ENCODE measurements at places on chromosomes 2 and 18.

GRCh38 chr2:189679226-189679625, 4.8 kb downstream of the ANKAR start:
- DNase-seq = no peak

DNA sequence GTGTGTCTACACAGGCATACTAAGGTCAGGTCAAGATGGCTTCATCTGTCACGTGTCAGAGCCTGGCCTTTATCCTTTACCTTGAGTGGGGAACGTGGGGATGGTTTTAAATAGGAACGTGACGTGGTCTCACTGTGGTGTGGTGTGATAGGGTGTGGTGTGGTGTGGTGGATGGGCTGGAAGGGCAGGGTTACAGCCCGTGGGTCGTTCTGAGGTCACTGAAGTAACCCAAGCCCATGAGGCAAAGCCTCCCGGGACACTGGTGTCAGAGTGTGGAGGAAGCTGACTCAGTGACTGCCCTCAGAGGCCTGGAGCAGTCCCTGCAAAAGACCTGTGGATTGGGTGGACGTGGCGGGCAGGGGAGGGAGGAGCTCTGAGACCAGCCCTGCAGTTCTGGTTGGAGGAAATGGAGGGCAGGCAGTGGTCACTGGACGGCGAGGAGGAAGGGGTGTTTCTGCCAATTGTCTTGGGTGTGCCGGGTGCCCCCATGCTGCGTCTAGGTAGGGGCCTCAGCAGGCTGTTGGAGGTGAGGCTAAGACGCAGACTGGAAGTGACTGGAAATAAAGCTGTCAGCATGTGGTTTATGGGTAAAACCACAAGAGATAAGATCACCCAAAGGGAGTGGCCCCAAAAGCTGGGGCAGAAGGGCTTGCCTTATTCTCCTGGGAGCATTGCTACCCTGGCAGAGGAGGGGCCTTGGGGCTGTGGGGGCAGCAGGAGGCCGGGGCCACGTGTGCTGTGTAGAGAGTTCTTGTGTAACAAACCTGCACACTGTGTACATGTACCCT, 84.8 kb downstream of the SH3RF3 start:
- DNase-seq = peak; percentile 39

DNA sequence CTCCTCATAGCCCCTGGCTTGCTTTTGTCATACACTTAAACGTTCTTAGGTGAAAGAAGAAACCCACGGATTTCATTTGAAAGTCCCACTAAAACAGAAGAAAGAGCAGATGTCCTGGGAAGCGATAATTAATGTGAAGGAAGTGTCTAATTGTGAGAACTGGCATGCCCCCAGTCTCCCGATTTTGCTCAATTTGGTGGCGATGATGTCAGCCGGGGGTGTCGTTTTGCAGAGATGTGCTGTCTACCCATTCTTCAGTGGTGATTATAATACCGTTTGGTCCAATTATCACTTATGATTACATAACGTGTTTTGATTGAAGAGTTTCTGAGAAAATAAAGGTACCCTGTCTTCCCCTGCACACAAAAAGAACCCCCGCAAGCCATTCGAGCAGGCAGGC, 103.1 kb downstream of the RTN4 start:
- DNase-seq = no peak

DNA sequence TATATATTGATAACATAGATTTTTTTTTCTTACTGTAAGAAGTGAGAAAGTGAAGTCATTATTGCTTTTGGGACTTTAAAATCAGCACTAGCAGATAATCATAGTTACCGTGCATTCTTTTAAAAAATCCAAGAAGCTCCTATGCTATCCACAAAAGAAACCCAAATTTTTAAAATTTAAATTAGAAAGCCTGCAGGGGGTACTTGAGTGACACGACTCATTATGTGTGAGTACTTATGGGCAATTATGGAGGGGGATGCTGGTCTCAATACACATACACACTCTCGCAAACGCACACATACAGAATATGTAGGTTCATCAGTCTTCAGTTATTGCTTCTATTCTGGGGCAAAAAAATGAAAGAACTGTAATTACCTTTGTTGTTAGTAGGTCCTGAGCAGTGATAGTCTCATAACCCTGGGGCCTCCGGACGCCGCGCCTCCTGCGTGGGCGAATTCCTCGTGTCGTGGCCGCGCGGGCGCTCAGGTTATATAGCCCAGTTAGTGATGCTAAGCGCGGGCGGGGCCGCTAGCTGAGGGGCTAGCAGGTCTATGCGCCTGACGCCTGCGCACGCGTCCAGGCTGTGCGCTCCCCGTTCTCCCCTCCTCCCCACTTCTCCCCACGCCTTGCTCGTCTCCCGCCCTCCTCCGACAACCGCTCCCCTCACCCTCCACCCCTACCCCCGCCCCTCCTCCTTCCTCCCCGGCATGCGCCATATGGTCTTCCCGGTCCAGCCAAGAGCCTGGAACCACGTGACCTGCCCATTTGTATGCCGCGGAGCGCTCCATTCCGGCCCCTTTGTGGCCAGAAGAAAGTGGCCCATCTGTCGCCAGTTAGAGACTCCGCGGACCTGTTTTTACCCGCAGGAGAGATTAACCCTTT, at the start of gene NEUROD1:
Gene NEUROD1 (minus strand): TSS at position 463 of the 882 bp plus-strand sequence. CDS start 1,657 bp downstream, outside the sequence.
- DNase-seq = peak; percentile 21

DNA sequence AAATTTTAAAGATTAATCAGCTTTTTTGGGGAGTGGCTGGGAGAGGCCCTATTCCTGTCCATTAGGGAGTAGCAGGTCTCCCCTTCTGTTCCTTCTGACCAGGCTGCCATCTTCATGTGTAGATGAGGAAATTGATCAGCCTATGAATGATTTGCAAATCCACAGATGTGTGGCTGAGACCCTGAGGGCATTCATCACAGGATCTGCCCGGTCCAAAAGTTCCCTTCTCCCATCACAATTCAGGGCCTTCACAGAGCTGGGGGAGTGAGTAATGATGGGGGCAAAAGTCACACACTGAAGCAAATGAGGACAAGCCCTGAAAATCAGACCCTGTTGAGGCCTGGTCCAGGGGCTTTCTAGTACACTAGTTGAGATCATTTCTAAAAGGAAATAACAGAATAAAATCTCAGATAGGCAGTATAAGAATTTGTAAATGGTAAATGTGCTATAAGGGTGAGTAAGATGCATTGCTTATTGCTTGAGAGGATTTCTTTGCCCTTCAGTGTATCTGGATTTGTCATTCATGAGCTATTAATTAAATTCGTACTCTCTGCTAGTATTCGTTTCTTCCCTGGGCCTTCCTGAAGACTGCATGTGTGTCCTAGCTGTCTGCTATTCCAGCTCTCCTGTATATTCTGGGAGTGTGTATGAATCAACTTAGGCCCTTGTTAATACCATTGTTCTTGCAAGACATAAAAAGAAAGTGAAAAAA, 53.2 kb downstream of the SETBP1 start:
- DNase-seq = no peak

GRCh38 chr2:240140920-240141319, 462 bp upstream of the OTOS start:
- no peak for DNase-seq

DNA sequence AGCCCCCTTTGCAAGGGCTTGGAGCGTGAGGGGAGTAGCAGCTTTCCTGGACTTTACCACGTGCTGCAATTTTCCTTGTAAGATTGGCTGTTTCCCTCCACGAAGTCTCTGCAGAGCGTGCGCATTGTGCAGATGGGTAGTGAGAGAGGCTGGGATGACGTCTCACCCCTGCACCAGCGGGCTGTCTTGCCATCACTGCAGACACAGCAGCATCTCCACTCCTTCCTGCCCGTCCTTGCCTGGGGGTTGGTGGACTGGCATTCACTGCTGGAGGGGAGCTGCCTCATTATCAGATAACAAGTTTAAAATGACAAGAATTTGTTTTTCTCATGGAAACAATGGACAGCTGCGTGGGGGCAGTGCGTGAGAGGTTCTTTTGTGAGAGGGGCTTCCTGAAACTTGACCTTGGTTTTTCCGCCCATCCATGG, 45.3 kb upstream of the HS6ST1 start:
- no peak for DNase-seq

DNA sequence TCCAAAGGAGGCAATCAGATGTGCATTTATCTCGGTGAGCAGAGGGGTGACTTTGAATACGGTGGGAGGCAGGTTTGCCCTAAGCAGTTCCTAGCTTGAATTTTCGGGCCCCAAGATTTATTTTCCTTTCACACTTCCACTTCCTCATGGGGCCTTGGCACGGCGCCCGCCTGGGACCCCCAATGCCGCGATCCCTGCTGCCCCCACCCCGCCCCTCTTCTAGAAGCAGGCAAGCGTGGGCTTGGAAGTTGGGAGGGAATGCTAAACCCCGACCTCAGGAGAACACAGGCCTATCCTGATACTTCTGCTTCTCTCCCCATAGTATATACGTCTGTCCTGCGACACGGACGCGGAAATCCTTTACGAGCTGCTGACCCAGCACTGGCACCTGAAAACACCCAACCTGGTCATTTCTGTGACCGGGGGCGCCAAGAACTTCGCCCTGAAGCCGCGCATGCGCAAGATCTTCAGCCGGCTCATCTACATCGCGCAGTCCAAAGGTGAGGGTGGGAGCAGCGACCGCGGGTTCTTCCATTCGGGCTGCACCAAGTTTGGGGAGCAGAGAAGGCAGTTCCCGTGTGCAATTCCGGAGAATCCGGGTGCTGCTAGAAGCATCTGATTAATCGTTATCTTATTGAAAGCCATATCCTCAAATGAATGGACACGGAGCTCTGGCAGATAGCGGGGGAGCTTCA, 21.6 kb downstream of the TRPM8 start:
- no peak for DNase-seq

GRCh38 chr18:46622999-46623398, 34.0 kb downstream of the LOXHD1 start:
- no peak for DNase-seq

DNA sequence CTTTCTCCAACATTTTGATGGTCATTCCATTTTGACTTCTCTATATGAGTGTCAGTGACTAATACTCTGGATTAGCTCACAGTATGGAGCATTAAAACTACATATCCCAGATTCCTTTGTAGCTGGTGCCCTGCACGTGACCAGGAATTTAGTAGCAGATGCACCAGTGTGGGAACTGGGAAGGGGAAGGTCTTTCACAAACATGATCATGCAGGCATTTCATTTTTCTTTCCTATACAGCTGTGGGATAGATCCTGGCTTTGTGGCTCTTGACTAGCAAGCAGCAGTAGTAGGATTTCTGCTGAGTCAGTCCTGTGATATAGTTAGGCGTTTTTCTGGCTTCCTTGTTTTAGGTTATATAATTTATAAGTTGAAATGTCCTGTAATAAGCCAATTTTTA, 971.0 kb upstream of the CDH2 start:
- DNase-seq = no peak

GRCh38 chr2:5978131-5978751, 286.1 kb downstream of the SOX11 start:
- DNase-seq = peak; percentile 1

- no peak for DNase-seq
These were observed 7.5 kb downstream of the SLC9A4 start for GRCh38 chr2:102480285-102481195.

DNA sequence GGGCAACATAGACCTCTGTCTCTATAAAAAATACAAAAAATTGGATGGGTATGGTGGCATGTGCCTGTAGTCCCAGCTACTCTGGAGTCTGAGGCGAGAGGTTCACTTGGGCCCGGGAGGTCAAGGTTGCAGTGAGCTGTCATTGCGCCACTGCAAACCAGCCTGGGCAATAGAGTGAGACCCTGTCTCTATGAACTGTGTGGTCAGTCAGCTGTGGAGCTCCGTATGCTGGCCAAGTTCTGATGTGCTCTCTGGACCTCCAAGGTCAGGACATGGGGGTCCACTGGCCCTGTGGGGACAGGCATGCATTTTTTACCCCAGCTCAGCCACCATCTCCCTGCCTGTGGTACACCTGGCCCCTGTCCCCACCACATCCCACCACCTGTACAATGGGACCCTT, 71.6 kb downstream of the TMEM131 start:
- no peak for DNase-seq

GRCh38 chr2:105674859-105675541, 69.7 kb upstream of the NCK2 start:
- DNase-seq = no peak

- DNase-seq = no peak
These were observed 152.6 kb downstream of the EXOC6B start for GRCh38 chr2:72673279-72673678.

- no peak for DNase-seq
These were observed 114.1 kb downstream of the ZBTB7C start for GRCh38 chr18:48294899-48295585.

GRCh38 chr2:203973676-203974075, 37.1 kb downstream of the ICOS start:
- DNase-seq = no peak

DNA sequence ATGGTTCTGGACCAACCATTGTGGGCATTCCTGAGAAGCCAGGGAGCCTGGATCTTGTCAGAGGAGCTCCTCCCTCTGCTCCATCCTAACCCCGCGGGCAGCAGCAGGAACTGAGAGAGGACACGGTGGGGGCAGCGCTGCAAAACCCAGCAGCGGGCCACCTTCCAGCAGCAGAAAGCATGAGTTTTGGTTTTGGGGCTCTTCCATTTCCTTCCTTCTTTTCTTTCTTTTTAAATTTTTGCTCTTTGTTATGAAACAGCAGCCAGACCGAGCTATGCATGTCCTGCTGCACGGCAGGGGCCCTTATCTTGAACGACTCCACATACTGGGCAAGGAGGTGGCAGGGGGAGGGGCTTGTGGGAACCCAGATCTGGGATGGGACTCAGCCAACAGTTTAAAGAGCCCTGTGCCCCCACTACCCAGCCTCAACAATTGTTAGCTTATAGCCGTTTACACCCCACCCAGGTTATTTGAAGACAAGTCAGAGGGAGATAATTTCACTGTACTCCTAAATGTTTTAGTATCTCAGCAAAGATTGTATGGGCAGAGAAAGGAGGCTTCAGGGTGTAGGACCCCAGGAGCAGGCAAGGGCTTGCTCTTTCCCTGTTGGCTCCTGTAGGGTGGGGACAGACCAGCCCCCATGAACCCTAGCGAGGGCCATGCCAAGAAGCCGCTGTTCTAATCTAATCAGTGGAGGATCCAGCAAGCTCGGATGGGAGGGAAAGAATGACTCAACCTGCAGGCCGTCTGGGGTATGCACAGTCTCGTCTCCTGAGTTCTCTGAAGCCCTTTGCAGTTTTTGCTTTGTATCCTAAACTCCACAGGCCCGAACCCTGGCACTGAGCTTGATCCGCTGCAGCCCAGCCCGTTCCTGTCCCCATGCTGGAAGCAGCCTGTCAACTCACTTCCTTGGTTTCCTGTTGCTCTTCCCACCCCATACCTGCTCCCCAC, 75.3 kb downstream of the LRRFIP1 start:
- DNase-seq = no peak

DNA sequence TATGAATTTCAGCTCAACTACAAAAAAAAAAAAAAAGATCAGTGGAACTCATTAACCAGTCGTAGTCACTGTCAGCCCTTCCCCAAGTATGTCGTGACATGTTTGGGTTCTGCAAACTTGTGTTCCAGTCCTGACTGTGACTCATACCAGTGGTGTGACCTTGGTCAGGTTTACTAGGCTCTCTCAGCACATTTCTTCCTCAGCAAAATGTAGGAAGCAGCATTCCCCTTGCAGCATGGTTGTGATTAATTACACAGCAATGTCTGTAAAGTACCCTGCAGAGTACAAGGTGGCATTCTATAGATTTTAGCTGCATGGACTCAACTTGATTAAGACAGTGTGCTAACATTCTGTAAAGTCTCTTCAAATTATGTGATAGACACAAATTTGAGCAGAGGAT, 156.9 kb downstream of the LAMA1 start:
- DNase-seq = no peak

Data from GM10248 (cell line).